ENCODE measurements at places on chromosomes 11 and 22. TPM values are rescaled to one million over a fixed set of nuclear protein-coding genes. Genes with fewer than 3 reads are reported as not detected.

HEPACAM gene
- 27.2 TPM for total RNA-seq

SCN3B gene
- total RNA-seq, result not detected

DCDC1 gene
- 2.6 TPM for total RNA-seq

OR56B1 gene
- total RNA-seq, result not detected

GRAP2 gene
- 0.55 TPM for total RNA-seq

MPEG1 gene
- 5.7 TPM for total RNA-seq

Measured in left lobe of liver (tissue), 2 donors.